ENCODE measurements at places on chromosomes 5 and 9.

DNA sequence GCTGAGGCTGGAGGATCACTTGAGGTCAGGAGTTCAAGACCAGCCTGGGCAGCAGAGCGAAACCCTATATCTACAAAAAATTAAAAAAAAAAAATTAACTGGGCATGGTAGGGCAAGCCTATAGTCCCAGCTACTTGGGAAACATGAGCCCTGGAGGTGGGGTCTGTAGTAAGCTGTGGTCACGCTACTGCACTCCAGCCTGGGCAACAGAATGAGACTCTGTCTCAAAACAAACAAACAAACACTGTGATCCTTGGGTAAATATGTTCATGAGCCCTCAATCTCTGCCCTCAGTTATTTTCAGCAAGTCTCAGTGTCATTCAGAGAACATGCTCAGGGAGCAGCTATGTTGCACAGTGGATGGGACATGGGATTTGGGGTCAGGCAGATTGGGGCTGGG lies 76.2 kb downstream of the PTTG1 start:
- DNase-seq = no peak

DNA sequence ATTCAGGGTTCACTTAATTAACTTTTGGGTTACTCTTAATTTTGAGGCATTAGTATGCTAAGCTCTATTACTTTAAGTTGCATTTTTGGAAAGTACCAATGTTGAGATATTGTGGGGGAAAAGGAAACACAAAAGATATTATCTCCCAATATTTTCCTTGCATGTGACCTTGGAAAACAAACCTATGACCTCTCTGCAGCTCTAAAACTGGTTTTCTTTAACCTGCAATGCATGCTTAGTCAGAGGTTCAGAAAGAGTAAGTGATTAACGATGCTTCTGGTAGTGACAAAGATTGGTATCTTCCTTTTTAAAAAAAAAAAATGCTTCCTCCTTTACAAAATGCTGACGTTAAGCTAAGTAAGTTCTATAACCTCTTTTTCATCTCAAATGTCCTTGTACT lies 44.9 kb upstream of the CDH18 start:
- DNase-seq = peak; percentile 5

GRCh38 chr5:42970636-42971559 lies 69.2 kb downstream of the ANXA2R start:
- DNase-seq = peak; percentile 20

GRCh38 chr5:132489051-132489770 lies 1.4 kb downstream of the IRF1 start:
- no peak for DNase-seq

DNA sequence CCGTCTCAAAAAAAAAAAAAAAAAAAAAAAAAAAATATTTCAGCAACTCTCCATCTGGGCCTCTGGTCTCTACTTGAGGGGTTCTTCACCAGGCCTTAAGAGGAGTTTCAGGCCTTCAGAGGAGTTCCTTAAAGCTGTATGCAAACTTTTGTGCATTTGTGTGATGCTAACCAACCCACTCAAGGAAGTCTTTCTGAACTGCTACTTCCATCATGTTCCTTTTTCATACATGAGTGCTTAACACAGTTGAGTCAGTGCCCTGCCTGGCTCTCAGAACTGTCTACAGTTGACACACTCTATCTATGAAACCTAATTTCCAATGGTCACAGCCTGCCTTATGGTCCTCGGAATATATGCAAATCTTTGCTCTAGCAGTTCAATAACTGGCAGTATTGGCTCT lies 146.5 kb downstream of the MEF2C start:
- DNase-seq = no peak

Measured in amniotic epithelial cell (primary cell).